ENCODE measurements at places on chromosomes 7 and 10.

- DNase-seq = no peak
These were observed 81.4 kb upstream of the PPP2R2D start for GRCh38 chr10:131819241-131820072.

- DNase-seq = no peak
These were observed 46.2 kb upstream of the ZEB1 start for GRCh38 chr10:31272841-31273240.

- DNase-seq = no peak
These were observed 451.0 kb upstream of the GALNT17 start for GRCh38 chr7:70680743-70681468.

DNA sequence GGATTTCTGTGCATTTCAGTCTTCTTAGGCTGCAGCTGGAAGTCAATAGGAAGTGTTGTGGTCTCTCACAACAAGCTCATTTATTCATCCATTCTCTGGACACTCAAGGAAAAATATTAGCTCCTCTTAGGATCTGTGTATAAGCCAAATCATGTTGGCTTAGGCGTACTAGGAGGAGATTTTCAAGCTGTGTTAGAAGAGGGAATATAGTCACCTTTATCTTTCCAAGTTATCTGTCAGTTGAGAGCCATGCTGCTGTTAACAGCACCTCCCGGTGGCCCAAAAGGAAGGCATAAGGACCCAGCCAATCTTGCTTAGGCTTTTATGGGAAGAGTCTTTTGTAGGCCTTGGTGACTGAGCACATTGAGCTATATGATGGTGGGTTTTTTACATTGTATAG, 220.0 kb downstream of the LRMDA start:
- DNase-seq = no peak

DNA sequence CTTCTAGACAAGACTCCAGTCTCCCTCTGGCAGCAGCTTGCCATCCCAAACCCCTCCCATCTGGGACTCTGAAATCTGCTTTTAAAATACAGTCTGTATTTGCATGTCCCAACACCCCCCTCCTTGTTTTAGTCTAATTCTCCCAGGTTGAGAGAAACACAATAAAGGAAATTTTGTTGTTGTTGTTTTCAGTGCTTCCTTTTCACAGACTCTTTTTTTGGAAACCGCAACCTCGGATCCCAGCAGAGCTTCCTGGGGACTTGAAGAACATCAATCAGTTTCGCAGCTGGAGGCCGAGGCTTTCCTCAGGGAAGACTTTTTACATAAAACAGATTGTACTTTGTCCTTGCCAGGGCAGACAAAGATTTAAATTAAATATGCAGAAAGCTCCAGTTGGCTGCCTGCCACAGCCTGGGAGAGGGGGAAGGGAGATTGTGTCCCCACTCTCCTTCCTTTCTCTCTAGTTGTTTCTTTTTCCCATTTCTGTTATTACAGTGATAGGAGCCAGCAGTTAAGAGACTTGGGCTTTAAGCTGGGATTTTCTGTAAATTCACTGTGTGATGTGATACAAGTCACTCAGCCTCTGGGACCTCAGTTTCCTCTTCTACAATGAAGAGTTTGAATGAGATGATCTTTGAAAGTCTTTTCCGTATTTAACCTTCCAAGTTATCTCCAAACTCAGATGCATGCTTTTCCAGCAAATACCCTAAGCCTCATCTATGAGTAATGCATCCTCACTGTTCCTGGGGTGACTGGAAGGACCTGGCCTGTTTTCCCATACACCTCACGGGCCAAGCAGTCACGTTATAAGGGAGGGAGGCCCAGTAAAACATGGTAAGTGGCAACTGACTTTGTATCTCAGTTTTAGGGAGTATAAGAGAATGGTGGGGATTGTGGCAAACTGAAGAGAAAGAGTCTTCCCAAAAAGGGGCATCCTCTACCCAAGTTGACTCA, 192.3 kb downstream of the REEP3 start:
- DNase-seq = no peak

GRCh38 chr7:83150310-83150709, 12.4 kb downstream of the PCLO start:
- DNase-seq = no peak

DNA sequence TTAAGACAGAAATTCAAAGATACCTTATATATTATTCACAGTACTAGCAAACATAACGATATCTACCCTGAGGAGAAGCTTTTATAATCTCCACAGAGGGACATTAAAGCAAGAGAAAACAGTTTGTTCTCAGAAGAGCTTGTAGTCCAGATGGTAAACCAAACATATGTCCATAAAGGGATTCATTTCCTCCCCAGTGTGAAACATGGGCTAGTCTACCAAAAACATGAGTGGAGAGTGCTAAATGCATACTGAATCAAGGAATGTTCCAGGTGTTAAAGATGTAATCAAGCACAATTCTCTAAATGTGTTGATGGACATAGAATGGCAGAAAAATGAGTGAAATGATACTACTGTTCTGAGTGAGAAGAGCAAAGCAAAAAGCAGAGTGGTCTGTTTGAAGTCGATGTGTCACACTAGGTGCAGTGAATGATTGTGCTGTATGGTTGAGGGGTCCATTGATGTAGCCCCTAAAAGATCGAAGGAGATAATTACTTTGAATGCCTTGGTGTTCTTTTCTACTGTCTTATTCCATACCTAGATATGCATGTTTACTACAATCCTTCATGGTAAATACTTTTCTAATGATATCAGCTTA, 25.3 kb downstream of the BCAP29 start:
- no peak for DNase-seq

- no peak for DNase-seq
These were observed 25.0 kb downstream of the ABLIM1 start for GRCh38 chr10:114632869-114633715.

GRCh38 chr7:127885222-127885772, 145.9 kb downstream of the LRRC4 start:
- no peak for DNase-seq

- DNase-seq = no peak
These were observed 20.4 kb upstream of the TBRG4 start for GRCh38 chr7:45131891-45132290.

- no peak for DNase-seq
These were observed 52.6 kb downstream of the RASGEF1A start for GRCh38 chr10:43214071-43214955.

DNA sequence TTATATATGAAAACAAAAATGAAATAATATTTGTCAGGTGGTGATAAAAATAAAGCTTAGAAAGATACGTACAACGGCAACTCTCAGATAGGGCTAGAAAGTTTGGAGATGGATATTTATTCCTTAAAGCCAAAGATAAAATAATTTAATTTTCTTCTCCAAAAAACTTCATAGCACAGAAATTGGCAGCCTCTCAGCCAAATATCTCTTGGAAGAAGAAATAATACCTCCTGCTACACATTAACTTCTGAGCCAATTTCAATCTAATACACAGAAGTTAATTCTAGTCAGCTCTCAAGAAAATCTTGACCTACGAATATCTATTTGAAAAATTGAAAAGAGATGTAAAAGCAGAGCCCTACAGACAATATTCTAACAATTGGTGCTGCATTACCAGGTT, 122.4 kb downstream of the TES start:
- DNase-seq = no peak

DNA sequence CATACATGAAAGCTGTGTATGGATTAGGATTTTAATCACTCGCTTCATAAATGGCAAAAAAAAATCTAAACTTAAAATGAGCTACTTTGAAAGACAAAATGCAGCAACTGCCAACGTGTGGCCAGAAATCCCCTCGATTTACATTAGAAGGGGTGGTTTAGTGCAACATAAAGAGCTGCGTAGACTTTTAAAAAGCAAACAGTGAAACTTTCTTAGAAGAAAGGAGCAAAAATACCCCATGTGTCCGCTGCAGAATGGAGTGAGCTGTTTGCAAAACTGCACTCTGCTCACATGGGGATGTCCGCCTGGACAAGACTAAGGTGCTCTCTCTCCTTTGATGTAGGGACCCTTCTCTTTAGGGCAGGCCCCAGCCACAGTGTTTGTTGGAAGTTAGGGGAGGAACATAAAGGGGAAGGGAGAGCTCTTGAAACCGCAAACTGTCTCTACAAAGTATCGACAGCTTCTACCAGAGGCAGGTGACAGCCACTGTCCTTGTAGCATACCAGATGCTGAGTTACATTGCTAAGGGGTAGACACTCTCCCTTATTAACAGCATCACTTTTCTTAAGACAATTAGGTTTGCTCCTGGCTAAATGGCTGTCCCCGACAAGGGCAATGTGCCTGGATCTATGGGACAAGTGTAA, 528.1 kb downstream of the KCNMA1 start:
- no peak for DNase-seq

DNA sequence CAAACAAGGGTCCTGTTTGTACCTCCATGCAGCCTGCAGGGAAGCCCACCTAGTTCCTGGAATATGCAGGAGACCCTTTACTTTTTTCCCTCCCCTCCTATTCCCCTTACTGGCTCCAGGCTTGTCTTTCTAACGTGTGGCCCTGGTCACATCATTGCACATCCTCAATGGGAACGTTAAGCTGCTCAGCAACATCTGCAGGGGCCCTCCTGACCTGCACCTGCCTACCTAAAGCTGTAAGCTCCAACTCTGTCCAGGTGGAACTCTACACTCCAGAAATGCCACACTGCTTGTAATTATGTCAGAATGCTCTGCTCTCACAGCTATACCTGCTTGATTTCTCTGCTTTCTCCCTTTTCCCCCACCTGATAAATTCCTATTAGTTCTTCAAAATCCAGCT, 72.1 kb downstream of the ARMC3 start:
- DNase-seq = no peak

DNA sequence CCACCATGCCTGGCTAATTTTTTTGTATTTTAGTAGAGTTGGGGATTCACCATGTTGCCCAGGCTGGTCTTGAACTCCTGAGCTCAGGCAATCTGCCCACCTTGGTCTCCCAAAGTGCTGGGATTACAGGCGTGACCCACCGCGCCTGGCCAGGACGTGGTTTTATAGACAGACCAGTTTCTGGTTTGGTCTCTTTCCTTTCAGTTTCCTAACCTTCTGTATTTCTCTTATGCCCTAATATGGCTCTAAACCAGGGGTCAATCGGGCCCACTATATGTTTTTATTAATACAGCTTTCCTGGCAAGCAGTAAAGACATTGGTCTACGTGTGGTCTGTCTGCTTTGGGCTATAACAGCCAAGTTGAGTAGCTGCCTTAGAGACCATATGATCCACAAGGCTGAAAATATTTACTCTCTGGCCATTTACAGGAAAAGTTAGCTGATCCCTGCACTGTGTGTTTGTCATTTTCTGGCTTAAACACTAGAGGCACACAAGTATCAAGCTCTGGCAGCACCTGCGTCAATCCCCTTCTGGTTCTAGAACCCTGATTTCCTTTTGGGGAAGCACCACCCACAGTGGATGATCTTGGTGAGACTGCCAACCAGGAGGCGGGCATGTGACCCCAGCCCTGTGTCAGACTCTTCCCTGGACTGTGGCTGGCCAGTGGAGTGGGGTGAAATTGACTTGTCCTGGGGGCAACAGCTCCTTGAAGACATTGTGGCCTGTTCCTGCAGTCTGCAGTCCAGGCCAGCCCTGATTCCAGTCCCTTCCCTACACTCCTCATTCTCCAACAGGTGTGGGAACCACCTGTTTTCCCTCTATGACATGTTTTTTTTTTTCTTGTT, 497.2 kb downstream of the PLXNA4 start:
- no peak for DNase-seq

- no peak for DNase-seq
These were observed 11.6 kb downstream of the PDLIM1 start for GRCh38 chr10:95279042-95279820.

DNA sequence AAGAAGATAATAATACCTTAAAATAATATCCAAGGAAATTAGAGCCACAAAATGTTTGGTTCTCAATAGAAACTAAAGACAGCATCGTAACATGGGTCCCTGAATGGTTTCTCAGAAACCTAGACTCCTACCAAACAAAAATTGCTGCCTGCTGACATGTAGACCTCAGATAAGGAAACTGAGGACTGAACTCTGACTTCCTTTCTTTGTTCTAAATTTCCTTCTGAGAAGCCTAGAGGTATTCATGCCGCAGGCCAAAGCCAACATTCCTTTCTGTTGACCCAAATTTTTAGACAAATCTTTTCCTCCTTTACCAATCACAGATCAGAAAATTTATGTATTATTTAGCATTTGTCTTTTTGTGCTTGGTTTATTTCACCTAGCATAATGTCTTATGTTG, 816.7 kb upstream of the PHF14 start:
- no peak for DNase-seq

GRCh38 chr7:6210621-6211372, 61.6 kb downstream of the CYTH3 start:
- DNase-seq = no peak

DNA sequence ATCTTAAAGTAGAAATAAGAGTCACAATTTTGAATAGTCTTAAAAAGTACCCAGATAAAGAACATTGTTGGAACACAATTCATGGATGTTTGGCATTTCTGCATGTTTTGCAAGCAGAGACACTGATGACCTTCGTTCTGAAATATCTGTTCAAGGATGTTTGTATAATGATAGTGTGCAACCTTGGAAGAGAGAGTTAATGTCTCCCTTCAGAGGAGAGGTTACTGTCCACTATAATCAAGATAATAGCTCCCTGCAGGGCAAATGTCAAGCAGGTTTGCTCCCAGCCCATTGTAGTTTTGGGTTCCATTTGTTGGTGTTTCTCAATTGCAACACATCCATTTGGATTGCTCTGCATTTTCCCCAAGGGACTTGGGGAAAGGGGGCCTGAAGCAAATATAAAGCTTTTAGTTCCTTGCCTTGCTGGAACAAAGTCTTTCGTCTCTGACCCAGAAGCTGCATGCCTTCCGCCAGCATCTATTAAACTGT, 45.2 kb downstream of the COL1A2 start:
- DNase-seq = no peak

DNA sequence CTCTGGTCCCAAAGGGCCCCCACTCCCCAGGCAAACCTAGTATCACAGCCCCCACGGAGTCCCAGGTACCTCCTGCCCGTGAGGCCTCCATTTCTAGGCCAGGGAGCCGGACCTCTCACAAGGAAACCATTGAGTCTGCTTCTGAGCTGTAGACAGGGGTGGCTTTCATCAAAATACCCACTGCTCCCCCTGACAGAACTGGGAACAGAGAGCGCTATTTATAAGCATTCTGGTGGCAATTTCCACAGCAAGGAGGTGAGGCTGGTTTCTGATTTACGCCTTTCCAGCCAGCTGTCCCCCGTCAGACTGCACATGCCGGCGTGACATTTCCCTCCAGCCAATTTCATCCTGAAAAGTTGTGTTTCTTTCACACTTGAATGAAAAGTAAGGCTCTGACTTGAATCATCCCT, 407.5 kb upstream of the PRKCQ start:
- DNase-seq = no peak

DNA sequence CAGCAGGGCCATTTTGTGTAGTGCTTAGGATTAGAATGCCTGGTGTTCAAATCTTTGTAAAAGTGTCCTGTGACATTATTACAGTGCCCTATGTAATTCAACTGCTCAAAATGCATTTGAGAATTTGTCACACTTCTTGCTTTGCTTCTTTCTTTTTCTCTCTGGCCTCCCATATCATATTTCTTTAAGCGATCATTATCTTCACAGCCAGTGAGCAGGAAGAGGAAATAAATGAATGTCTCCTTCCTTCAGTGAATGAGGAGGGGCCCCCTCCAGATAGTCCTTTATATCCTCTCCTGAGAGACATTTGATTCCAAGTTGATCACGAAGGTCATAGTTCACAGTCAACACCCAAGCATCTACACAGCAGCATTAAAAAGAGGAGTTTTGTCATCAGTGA, 425.1 kb upstream of the NPVF start:
- DNase-seq = no peak

- no peak for DNase-seq
These were observed 1434.0 kb upstream of the LRRTM3 start for GRCh38 chr10:65491799-65492198.

GRCh38 chr10:37856881-37857286, 526 bp downstream of the ZNF248 start:
- peak; percentile 9 for DNase-seq

- DNase-seq = no peak
These were observed 266.9 kb downstream of the GRID1 start for GRCh38 chr10:86099542-86100334.
